ENCODE measurements at places on chromosomes 7 and 10. TPM values are rescaled to one million over a fixed set of nuclear protein-coding genes. Genes with fewer than 3 reads are reported as not detected.

Gene CABCOCO1
- total RNA-seq: 3.5 TPM

DNA sequence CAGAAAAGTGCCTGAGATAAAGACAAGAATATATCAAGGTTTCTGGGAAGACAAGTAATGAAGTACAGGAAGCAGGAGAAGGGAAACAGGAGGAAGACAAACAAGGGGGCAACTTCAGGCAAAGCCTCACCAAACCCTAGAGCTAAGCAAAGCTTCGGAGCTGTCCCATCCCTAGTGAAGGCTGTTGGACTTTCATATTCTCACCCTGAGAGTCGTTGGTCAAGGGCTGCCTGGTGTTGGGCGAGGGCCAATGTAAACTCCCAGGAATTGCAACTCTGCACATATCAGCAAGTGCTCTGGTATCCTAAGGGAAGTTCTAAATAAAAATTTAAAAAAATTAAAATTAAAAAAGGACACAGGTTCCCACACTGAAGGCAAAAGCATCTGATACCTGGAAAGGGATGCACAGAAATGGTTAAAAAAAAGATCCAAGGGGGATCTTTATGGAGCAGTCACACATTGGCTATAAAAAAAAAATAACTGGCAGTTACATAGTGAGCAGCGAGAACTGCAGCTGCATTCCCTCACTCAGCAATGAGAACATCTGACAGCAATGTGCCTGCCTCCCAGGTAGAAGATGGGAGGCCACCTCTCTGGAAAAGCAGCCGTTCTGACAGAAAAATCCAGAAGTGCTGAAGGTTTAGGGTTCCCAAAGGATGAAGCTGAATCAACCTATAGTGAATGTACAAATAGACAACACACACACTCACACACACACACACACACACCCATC is 304.7 kb downstream of the WDR11 start:
- H3K27ac ChIP-seq: no peak overlapping the region
- no peak overlapping the region for H3K4me3 ChIP-seq
- no peaks in the 10 kb centered on the region for H3K27me3 ChIP-seq
- no peaks in the 10 kb centered on the region for H3K36me3 ChIP-seq

Gene TAS2R5
- 2.2 TPM for total RNA-seq

Gene FEZF1
- not detected for total RNA-seq

Gene CYP2E1
- total RNA-seq: 0.86 TPM

DNA sequence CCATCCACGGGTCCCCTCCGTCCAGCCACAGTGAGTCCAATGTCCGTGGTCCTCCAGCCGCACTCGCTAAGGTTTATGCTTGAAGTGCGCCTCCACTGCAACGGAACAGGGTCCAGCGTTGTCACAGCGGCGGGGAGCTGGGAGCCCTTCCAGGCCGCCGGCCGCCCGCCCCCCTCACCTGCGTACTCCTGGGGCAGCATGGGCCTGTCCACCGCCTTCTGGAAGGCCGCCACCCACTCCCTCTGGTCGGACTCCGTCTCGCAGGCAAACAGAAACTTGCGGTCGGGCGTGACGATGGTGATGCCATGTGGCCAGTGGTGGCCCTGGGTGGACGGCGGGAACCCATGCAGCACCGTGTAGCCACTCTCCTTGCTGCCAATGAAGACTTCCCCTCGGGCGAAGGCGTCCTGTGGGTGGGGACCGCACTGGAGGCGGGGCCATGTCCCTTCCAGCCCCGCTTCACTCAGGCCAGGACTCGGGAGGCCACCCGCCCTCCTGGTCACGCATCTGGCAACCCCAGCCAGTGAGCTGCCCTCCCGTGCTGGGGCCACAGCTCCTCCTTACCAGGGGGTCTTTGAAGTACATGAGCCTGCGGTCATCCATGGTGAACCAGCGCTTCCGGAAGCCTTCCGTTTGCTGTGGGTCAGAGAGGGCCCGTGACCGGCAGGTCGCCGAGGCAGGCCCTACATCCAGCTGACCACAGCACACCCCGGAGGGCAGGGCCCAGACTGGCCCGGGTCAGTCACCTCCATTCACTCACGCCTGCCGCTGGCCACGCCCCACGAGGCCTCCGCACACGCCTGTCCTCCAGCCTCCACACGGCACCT is 22.7 kb downstream of the GET4 start:
- H3K4me1 ChIP-seq: peaks cover 11% of the 10 kb centered on the region
- H3K27ac ChIP-seq: no peak overlapping the region
- peaks cover 56% of the 10 kb centered on the region for H3K36me3 ChIP-seq

GRCh38 chr10:69265521-69265920 is 12.8 kb upstream of the HK1 start:
- H3K27me3 ChIP-seq: no peaks in the 10 kb centered on the region
- no peak for DNase-seq
- H3K36me3 ChIP-seq: no peaks in the 10 kb centered on the region

Gene ACTL6B
- not detected for total RNA-seq

DNA sequence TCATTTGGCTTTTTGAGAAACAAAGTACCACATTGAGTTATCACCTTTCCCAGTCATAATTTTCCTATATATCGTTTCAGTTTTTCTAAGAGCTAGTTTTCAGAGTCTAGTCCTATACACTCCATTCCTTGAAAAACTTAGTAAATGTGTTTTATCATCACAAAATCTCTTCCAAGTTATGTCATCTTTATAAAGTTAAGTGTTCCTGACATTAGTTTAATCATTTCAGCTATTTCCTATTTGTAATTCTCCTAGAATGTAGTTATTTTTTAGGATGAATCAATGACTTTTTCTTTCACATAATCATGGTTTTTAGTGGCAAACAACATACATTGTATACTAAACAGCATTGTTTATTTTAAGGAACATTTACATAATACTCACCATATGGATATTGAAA is 191.7 kb upstream of the BET1 start:
- no peak for DNase-seq
- H3K4me3 ChIP-seq: no peak overlapping the region
- H3K4me1 ChIP-seq: no peaks in the 10 kb centered on the region
- no peaks in the 10 kb centered on the region for H3K36me3 ChIP-seq

Gene SORCS3
- not detected for total RNA-seq

Gene SPDYE16
- total RNA-seq: 0.18 TPM

GRCh38 chr7:71851776-71852498 is 560.2 kb downstream of the CALN1 start:
- H3K4me3 ChIP-seq: no peak overlapping the region
- no peak overlapping the region for H3K27ac ChIP-seq
- no peaks in the 10 kb centered on the region for H3K36me3 ChIP-seq
- peaks cover 5% of the 10 kb centered on the region for H3K27me3 ChIP-seq

Gene ZNF425
- total RNA-seq: 1.2 TPM

- H3K27ac ChIP-seq: no peak overlapping the region
- no peak for DNase-seq
- H3K27me3 ChIP-seq: no peaks in the 10 kb centered on the region
- H3K36me3 ChIP-seq: no peaks in the 10 kb centered on the region
- no peaks in the 10 kb centered on the region for H3K4me1 ChIP-seq
Measured at GRCh38 chr7:68866200-68866570, 732.1 kb upstream of the AUTS2 start.

Gene TEX47
- total RNA-seq: not detected

DNA sequence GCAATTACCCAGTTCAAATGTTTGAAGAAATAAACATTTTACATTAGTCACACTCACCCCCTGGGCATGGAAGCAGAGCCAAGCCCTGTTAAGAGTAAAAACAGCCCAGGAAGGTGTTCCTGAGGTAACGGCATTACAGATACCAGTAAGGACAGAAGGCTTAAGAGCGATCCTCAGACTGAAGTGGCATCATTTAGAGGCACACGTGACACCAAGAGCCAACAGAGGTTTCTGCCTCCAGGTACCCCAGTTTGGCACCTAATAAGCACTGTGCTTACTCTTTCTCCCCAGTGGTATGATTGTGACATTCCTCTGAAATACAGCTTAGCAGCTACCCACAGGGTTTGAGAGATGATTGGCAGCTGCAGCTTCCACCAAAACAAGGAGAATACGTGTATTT is 17.2 kb downstream of the MMS19 start:
- H3K27me3 ChIP-seq: no peaks in the 10 kb centered on the region
- peaks cover 20% of the 10 kb centered on the region for H3K4me1 ChIP-seq
- H3K27ac ChIP-seq: peak overlapping the region; percentile 2
- H3K36me3 ChIP-seq: peaks cover 86% of the 10 kb centered on the region

- H3K4me1 ChIP-seq: no peaks in the 10 kb centered on the region
- H3K4me3 ChIP-seq: no peak overlapping the region
- H3K27ac ChIP-seq: no peak overlapping the region
- no peak for DNase-seq
Measured at GRCh38 chr7:75980430-75981202, 13.8 kb downstream of the TMEM120A start.

DNA sequence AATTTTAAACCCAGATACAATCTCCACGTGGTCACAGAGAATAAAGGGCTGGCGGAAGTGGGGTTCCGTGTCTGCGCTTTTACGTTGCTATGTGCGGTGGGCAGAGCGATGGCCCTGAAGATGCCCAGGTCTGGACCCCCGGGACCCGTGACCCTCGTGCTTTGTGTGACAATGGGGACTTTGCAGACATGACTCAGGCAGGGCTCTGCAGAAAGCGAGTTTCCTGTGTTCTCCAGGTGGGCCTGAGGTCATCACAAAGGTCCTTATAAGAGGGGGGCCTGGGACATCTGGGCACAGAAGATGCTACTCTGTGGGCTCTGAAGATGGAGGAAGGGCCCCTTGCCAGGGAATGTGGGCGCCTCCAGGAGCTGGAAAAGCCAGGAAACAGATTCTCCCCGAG is 95.3 kb downstream of the ELFN1 start:
- H3K4me3 ChIP-seq: no peak overlapping the region
- no peaks in the 10 kb centered on the region for H3K4me1 ChIP-seq
- DNase-seq: no peak
- no peak overlapping the region for H3K27ac ChIP-seq

Gene PPP1R3C
- total RNA-seq: 10.8 TPM

- no peaks in the 10 kb centered on the region for H3K4me1 ChIP-seq
- H3K4me3 ChIP-seq: no peak overlapping the region
- H3K36me3 ChIP-seq: no peaks in the 10 kb centered on the region
- DNase-seq: no peak
Measured at GRCh38 chr7:7946486-7946885, 22.1 kb upstream of the GLCCI1 start.

DNA sequence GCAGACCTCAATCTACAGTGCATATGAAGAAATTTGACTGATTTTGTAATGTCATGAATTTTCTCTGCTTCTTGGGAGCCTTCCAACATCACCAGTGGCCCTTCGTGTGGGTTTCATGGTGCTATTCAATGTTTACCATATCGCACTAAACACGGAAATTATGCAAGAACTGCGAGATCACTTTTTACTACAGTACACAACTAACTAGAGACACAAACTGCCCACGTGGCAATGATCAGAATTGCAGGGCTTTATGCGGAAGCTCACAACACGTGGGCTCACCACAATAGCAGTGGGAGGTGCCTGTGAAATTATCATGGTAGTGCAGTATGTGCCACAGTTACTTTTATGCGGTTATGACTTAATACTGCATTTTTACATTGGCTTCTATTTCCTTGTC is 449.7 kb upstream of the KLF6 start:
- no peaks in the 10 kb centered on the region for H3K4me1 ChIP-seq
- H3K27ac ChIP-seq: no peak overlapping the region
- H3K4me3 ChIP-seq: no peak overlapping the region
- H3K36me3 ChIP-seq: no peaks in the 10 kb centered on the region
- no peak for DNase-seq

- DNase-seq: no peak
- no peak overlapping the region for H3K4me3 ChIP-seq
- no peaks in the 10 kb centered on the region for H3K4me1 ChIP-seq
Measured at GRCh38 chr10:57963546-57963945, 304.1 kb downstream of the IPMK start.

GRCh38 chr10:89684604-89685003 is 16.8 kb upstream of the KIF20B start:
- H3K27me3 ChIP-seq: no peaks in the 10 kb centered on the region
- no peak for DNase-seq
- H3K27ac ChIP-seq: no peak overlapping the region
- no peak overlapping the region for H3K4me3 ChIP-seq

Gene MEIG1
- total RNA-seq: 0.95 TPM

GRCh38 chr10:124171561-124171960 is 78.2 kb upstream of the CHST15 start:
- no peaks in the 10 kb centered on the region for H3K27me3 ChIP-seq
- no peaks in the 10 kb centered on the region for H3K4me1 ChIP-seq
- H3K36me3 ChIP-seq: no peaks in the 10 kb centered on the region
- no peak overlapping the region for H3K27ac ChIP-seq
